ENCODE measurements at places on chromosomes 16 and 17.

- no peak for DNase-seq
Observed at GRCh38 chr17:14209215-14209614, 27.4 kb downstream of the CDRT15 start.

GRCh38 chr17:1714427-1714979 is 4.3 kb upstream of the TLCD2 start:
- peak; percentile 71 for DNase-seq

DNA sequence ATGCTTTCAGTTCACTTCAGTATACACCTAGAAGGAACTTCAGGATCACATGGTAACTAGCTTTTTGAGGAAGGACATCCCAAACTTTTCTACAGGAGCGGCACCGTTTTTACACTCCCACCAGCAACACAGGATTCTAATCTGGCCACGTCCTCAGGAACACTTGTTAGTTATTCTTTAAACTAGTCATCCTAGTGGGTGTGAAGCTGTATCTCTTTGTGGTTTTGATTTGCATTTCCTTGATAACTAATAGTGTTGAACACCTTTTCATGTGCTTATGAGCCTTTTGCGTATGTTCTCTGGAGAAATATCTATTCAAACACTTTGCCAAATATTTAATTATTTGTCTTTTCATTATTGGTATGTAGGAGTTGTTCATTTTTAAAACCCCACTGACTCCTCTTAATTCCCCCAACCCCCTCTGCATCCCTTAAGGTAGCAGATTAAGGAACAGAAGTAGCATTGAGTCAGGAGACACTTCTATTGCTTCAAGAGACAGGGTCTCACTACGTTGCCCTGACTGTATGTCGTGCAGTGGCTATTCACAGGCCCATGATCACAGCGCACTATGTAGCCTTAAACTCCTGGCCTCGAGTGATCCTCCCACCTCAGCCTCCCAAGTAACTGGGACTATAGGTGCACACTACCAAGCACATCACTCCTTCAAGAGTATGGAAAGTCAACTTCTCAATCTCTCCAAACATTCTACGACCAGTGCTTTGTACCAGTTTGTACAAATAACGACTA is 25.4 kb downstream of the YWHAE start:
- no peak for DNase-seq

DNA sequence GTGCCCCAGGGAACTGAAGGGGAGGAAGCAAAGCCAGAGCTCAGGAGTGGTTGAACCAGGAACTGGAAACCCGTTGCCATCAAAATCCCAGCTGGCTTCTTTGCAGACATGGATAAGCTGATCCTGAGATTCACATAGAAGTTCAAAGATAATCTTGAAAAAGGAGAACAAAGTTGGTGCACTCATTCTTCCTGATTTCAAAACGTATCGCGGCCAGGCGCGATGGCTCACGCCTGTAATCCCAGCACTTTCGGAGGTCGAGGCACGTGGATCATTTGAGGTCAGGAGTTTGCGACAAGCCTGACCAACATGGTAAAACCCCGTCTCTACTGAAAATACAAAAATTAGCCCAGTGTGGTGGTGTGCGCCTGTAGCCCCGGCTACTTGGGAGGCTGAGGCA is 7.1 kb downstream of the RAP1GAP2 start:
- no peak for DNase-seq

DNA sequence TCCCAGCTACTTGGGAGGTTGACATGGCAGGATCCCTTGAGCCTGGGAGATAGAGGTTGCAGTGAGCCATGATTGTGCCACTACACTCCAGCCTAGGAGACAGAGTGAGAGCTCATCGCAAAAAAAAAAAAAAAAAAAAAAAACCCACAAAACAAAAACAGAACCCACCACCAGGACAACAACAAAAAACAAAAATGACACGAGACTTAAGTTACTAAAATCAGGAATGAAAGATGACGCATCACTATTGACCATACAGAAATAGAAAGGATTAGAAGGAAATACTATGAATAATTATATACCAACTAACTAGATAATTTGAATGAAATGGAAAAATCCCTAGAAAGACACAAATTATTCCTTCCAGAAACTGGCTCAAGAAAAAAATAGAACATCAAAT is 432.4 kb upstream of the PMFBP1 start:
- no peak for DNase-seq

GRCh38 chr17:73902416-73903181 is 258.4 kb upstream of the SDK2 start:
- peak; percentile 59 for DNase-seq

DNA sequence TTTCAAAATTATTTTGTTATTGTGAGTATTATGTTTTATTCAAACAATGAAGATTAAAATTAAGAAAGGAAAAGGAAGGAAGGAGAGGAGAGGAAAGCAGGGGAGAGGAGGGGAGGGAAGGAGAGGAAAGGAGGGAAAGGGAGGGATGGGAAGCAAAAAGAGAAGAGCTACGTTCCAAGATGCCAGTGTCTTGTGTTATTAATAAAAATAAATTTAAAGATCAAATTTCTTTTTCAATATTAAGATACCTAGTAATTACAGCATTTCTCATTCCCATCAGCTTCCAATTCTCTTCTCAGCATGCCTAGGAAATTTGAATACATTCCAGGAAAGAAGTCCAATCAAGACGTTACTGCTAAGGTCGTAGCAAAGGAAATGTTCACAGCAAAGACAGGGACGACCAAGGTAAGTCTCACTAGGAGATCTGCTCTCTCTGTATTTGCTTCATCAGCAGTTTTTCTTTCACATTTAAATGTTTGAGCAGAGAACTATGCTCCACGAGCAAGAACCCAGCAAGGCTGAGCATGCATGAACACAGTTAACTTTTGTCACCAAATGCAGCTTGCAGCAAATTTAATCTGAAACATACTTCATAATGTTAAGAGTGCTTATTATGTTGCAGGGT is 63.3 kb upstream of the HLF start:
- no peak for DNase-seq

- DNase-seq, result no peak
Observed at GRCh38 chr17:76593384-76593826, 7.7 kb upstream of the ST6GALNAC2 start.

GRCh38 chr16:88655733-88656281 is 5.0 kb upstream of the CYBA start:
- no peak for DNase-seq

- no peak for DNase-seq
Observed at GRCh38 chr17:9519583-9520272, 55.9 kb downstream of the STX8 start.

DNA sequence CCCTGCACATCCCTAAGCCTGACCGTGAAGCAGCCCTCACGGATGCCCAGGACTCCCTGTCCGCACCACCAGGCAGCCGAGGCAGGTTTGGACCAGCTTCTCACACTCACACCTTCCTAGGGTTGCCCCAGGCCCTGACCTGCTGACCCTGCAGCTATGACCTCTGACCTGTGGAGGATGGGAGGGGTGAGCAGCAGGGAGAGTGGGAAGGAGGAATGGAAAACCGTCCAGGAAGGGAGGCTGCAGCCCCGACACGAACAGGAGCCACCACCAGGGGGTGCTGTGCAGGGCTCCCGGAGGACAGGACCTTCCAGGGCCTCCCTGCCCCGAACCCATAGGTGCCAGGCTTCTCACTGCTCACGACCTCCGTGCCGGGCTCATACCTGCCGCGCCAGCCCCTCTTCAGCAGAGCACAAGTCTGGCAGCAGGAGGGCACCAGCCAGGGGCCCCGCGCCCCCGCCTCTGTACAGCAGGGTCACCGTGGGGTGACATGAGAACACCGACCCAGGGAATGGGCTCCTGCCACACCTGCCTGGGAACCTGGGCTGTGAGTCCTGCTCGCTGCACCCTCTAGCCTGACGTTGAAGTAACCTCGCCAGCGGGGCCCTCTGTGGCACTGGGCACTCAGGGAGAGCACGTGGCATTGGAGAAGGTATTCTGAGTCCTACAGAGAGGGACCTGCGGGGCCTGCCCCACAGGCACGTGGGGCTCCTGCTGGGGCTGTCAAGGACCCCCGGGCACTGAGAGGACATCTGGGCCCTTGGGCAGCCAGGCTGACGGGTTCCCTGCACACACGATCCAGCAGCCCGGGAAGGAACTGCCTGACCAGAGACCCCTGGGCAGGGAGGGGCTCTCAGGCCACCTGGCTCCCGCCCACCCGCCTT is 37.6 kb downstream of the CTU2 start:
- no peak for DNase-seq

DNA sequence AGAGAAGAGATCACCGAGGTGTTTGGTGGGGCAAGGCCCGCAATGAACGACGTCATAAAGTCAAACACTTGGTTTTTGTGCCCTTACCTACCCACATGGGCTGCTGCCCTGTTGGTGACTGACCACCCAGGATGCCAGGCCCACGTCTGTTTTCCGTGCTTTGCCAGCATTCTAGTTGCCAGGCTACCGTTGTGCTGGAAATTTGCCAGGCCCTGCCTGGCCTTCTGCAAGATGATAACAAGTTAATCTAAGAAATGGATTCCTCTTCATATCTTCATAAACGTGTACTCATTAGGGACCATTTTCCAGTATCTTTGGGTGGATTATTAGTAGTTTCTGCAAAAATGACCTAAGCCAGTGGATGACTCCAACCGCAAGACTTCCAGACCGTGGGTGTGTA is 35.4 kb downstream of the SLC6A4 start:
- DNase-seq, result no peak

- DNase-seq, result no peak
Observed at GRCh38 chr17:27808628-27809027, 8.3 kb upstream of the NOS2 start.

DNA sequence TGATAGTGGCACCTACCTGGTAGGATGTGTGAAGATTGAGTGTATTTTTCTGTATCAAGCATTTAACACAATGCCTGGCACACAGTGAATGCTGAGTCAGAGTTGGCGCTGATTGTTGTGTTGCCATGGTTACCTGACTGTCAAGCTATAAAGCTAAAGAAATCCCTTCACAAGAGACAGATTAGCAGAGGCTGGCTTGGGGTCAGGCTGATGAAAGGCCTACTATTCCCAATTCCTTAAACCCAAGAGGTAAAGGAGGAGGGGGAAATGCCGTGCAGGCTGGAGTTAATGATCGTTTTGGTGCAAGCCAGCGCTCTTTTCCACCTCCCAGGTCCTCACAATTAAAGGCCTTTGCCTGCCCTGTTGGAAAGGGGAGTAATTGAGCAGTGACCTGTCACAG is 5.9 kb downstream of the CLEC19A start:
- no peak for DNase-seq

- DNase-seq, result no peak
Observed at GRCh38 chr17:39629898-39630297, 3.1 kb downstream of the PPP1R1B start.

DNA sequence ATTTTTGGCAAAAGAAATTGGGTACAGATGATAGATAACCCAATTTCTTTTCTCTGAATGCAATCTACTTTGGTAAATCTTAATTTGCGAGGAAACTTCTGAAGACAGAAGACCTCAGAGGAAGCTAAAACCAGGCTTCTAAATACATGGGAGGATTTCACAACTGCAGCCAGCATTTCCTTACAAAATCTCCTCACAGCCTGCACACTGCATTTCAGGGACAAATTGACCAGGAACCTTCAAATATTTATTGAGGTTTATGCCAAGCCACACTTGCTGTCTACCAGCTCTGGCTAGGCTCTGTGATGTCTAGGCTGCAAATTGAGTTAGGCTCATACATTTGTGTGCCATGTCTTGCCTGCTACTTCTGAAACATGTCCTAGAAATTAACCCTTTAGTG is 167.3 kb upstream of the CDH5 start:
- DNase-seq, result no peak

- no peak for DNase-seq
Observed at GRCh38 chr16:51996516-51996915, 550.4 kb downstream of the TOX3 start.

Measured in NCI-H510A (cell line).